Stimulated activated CD4-positive, alpha-beta T cell treated with anti-CD3 and anti-CD28 coated beads, Interleukin-2, amount 100 ng/mL, for 48 hours (primary cell): ENCODE measurements at places on chromosomes 4 and X.

GRCh38 chr4:4333265-4333706 is 43.2 kb downstream of the ZBTB49 start:
- no peak for DNase-seq

GRCh38 chrX:154396973-154397887 is 947 bp upstream of the RPL10 start:
- no peak for DNase-seq

GRCh38 chrX:39073131-39073530 is 271.9 kb downstream of the MID1IP1 start:
- DNase-seq = no peak

DNA sequence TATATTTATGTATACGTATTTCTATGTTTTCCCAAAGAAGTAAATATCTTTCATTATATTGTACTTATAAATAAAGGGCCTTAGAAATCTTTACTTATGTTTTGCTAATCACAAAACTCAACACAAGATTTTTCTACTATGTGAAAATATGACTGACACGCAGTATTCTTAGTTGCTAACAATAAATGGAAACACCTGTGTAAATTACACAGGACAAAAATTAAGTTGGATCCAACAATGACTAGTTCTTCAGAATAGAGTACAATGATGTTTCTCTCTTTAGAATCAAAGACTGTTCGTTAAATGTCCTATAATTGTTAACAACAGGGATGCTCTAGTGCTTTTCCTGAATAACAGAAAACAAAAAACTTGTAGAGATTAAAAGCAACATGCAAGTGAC is 96.1 kb downstream of the PPP3CA start:
- DNase-seq = no peak

- DNase-seq = no peak
Measured at GRCh38 chr4:16588651-16589050, 309.8 kb downstream of the LDB2 start.
